ENCODE measurements at places on chromosomes 7 and 10.

DNA sequence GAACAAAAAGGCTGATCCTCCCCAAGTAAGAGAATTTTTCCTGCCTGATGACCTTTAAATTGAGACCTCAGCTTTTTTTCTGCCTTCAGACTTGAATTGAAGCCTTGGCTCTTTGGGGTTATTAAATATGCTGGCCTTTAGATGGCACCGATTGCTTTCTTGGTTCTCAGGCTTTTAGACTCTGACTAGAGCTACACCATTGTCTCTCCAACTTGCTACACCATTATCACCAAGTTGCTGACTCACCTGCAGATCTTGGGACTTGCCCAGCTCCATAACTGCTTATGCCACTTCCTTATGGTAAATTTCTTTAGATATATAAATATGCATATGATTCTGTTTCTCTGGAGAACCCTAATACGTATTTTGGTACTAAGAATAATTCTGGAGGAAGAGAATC lies 3.1 kb upstream of the ABCA13 start:
- DNase-seq, result no peak

DNA sequence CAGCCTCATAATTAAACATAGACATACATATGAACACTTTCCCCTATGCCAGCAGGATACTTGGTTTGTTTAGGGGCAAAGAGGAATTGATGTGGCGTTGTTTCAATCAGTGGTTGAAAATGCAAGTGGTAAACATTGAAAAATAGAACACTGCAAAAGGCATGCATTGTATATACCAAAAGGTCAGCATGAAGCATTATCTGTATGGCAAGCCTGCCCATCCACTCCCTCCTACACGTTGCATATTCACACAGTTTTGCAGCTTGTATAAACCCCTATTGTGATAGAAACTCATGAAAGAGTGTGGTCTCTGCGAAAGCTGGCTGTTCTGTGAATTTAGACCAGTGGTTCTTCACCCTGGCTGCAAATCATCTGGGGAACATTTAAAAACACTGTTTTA lies 17.1 kb downstream of the CAV1 start:
- no peak for DNase-seq

DNA sequence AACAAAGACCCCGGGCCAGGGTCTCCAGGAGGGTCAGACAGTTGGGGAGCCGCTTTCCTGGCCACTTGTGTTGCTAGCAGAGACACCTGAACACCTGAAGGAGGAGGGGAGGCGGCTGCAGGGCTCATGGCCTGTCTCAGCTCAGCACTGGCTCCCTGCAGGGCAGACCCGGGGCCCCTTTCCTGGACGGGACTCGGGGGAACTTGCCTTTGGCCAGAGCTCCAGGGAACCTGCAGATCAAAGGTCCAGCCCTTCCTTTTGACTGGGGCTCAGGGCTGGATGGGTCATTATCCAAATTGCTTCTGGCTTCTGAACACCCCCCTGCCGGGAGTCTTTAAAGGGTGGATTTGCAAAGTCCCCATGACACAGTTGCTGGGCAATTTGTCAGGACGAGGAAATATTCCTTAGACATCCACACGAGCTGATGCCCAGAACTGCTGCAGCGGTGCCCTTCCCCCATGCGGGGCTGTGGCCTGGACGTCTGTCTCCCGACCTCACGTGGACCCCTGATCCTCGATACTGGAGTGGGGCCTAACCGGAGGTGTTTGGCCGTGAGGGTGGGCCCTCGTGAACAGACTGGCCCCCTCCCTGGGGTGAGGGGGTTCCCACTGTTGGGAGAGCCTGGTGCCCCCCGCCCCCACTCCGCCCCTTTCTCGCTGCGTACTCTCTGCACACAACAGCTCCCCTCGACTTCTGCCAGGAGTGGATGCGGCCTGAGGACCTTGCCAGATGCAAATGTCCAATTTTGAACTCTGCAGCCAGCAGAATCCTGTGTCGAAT lies 194.3 kb downstream of the ELFN1 start:
- DNase-seq, result no peak

DNA sequence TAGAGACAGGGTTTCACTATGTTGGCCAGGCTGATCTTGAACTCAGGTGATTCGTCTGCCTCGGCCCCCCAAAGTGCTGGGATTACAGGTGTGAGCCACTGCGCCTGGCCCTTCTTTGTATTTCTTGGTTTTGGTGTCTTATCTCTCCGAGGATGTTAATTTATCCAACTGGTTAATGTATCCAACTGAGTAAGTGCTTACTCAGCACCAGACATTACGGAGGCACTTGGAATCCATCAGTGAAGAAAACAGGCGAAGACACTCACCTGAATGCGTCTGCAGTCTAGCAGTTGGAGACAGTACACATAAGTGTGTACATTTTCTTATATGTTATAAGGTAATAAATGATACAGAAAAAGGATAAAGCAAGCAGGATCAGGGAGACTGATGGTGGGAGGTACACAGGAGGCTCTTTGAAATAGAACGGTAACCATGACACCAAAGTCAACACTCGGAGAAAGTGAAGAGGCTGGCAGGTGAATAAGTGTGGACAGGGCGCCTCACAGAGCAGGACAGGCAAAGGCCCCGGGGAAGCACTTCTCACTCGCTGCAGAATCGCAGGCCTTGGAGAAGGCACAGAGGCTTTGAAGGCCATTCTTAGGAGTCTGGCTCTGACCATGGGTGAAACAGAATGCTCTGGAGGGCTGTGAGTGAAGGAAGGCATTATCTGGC lies 73.1 kb downstream of the LANCL2 start:
- no peak for DNase-seq

- DNase-seq, result no peak
Measured at GRCh38 chr7:85014936-85015660, 171.8 kb downstream of the SEMA3D start.

DNA sequence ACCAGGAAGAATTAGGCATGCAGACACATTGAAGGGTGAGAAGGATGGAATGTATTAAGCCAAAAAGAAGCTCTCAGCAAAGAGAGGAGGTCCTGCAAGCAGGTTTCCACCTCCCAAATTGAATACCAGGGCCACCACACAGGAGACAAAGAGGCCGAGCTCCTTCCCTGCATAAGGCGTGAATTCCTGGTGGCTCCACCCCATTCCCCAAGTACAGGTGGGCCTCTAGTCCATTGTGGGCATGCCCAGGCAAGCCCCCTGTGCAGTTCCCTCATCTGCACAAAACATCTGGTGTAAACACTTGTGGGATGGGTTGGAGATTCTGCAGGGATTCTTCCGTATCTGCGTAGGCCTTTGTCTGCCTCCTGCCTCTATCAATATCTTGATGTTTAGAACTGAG lies 817.5 kb downstream of the NRG3 start:
- DNase-seq, result no peak
